SW 1271 (cell line): ENCODE measurements at places on chromosomes 3 and 15.

DNA sequence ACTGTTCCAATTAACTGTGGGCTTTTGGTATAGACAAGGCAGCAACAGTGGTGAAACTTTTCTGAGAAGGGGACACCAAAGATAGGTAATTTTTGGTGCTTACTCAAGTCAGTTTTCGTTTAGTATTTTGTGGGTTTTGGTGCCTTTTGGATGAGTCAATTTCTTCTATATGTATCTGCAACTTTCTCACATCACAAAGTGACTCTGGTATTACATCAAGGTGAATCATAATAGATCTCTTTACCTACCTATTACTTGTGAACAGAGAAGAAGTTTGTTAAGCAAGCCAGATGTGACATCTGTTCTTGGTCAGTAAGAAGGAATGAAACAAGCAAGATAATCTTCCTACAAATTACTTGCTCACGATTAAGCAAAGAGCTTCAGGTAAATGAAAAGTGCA is 732.4 kb upstream of the DPPA4 start:
- no peak for DNase-seq

- no peak for DNase-seq
Observed at GRCh38 chr3:194148383-194148782, 12.4 kb downstream of the HES1 start.

DNA sequence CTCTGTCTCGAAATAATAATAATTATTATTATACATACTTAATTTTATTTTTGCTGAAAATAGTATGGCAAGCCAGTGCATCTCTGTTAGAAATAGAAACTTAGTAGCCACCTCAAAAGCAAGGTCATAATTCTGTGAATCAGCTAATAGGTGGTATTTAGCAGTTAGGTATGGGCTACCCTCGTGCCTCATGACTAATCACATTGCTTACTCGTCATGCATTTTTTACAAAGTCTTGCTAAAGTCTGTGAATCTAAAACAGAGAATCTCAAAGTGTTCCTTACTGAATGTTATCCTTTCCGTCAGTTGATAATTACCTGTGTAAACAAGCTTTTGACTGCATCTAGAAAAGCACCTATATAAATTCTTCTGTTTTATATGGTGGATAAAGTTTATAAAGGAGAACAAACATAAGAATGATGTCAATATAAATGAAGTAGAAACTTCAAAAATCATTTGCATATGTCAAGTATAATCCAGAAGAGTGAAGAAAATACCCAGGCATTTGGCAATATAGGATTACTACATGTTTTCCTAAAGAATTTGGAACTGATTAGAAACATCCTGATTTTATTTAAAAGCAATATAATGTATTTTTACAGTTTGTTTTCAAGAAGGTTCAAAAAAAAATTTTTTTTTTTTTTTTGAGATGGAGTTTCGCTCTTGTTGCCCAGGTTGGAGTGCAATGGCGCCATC is 6.2 kb downstream of the PPARG start:
- no peak for DNase-seq

DNA sequence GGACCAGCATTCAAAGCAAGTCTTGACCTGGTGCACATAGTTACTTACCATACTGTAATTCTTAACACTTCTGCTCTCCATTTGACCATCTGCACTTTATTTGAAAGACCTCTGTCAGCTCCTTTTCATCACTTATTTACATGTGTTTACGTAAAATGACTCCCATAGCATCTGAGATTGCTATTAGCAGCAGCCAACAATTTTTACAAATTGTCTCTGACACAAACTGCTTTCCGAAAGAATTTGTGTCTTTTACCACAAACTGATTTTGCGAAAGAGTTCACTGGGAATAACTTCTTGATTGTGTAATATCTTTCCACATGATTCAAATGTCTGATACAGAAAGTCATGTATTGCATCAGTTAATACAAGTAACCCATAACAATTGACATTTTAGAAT is 144.1 kb upstream of the PEX5L start:
- DNase-seq, result no peak

GRCh38 chr15:89317186-89317720 is 17.4 kb downstream of the POLG start:
- no peak for DNase-seq

GRCh38 chr3:110933821-110934426 is 137.7 kb upstream of the NECTIN3 start:
- no peak for DNase-seq

DNA sequence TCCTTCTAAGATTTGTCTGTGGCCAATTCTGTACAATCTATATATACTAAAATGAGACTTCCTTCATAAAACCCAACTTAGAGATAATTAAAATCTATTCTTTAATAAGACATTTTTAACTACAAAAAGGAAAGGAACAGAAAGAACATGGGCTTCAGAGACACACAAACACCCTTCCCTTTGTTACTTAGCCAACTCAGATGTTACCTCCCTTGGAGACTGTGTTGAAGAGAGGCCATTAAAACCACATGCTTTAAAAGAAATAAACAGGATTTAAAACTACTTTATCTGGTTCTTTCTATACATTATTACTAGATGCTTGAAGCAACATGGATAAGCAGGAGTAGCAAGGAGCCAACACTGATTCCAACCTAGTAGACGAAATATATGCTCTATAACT is 42.0 kb downstream of the LRRFIP2 start:
- DNase-seq, result no peak

- no peak for DNase-seq
Observed at GRCh38 chr3:166110102-166110501, 272.9 kb upstream of the BCHE start.

DNA sequence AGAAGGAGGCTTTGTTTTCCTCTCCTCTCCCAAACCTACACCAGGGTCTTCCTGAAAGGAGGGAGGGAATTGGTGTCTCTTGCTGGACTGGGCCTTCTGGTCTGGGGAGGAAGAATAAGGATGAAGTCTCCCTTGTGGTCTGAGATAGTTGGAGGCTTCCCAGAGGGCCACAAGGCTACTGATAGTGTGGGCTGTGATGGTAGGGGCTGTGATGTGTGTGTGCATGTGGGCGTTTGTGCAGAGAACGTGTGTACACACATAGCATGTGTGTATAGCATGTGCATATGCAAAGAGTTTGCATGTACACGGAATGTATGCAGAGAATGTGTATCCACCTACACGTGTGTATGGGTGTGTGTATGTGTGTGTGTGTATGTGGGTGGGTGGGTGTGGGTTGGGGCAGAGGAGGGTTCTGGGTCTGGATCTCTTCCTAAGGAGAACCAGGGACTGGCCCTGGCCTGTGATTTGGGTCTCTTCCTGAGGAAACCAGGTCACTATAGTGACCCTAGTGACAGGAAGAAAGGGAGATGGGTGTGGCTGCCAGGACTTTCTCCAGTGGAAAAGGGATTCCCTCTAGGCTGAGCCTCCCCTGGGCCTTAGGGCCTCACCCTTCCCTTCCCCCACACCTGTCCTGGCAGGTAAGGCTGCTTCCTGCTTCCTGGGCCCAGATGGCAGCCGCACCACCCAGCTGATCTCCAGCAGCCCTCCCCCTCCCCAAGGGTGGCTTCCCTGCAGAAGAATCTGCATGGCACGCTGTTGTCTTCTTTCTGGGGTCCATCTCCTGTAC is 1.7 kb downstream of the FLNB start:
- no peak for DNase-seq
